Nasal cavity respiratory epithelium epithelial cell of viscerocranial mucosa (primary cell): ENCODE measurements at places on chromosomes 6 and 20. TPM values are rescaled to one million over a fixed set of nuclear protein-coding genes. Genes with fewer than 3 reads are reported as not detected.

VNN1 gene
- total RNA-seq: 0.34 and 0.50 TPM in 2 replicates

KIAA0408 gene
- not detected in 2 replicates for total RNA-seq

TSPO2 gene
- total RNA-seq: not detected in 2 replicates

NPEPL1 gene
- 17.4 and 21.6 TPM in 2 replicates for total RNA-seq

GLP1R gene
- not detected in 2 replicates for total RNA-seq

SLC17A1 gene
- total RNA-seq: not detected in 2 replicates

ARMC2 gene
- 0.34 and 1.00 TPM in 2 replicates for total RNA-seq
